Hematopoietic multipotent progenitor cell treated with erythropoietin and hydrocortisone succinate and interleukin-3 and kit ligand, for 4 days (in vitro differentiated cells): ENCODE measurements at places on chromosomes 2 and 18.

DNA sequence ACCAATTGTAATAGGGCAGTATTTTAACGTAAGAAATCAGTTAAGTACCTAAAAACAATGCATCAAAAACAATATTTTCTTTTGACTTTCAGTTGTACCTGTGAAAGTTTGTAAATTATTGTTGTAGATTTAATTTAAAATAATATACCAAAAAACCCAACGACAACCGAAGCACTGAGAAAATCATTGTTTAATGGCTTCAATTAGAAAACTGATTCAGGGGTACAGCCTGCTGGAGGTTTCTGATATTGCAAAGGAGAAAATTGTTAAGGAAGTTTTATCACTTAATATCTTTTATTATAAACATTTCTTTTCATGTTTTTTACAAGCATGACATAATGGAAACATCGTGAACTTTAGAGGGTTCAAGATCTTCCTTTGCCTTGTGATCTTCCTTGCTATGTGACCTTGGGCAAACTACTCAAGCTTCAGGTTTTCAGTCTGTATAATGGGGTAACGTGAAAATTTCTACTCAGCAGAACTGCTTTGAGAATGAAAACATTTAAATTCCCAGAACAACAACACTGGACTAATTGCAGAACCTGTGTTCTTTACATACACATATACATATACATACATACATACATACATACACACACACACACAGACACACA is 76.3 kb upstream of the GLS start:
- peak; percentile 67 for DNase-seq

GRCh38 chr2:192729369-192729768 is 534.6 kb upstream of the TMEFF2 start:
- no peak for DNase-seq

DNA sequence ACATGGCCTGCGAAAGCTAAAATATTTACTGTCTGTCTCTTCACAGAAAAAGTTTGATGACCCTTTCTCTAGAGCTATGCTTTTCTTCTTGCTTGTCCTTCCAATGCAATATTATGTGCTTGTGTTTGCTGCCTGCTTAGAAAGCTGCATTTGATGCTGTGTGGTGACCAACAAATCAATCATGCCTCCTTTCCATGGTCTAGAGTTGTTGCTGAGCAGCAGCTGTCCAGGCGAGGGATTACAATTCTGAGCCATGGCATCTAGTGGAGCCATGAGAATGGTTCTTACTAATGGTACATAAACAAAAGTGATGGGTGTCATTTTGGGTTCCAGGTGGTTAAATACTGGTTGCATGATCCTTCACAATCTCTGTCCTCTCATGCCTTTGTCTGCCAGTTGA is 1142.1 kb downstream of the DPP10 start:
- DNase-seq: no peak

GRCh38 chr18:47604021-47604420 is 326.4 kb downstream of the SMAD2 start:
- peak; percentile 1 for DNase-seq

- no peak for DNase-seq
Measured at GRCh38 chr18:73244401-73244800, 376.6 kb upstream of the NETO1 start.

- DNase-seq: no peak
Measured at GRCh38 chr2:35081001-35081621, 1274.5 kb upstream of the CRIM1 start.

- peak; percentile 58 for DNase-seq
Measured at GRCh38 chr2:20483194-20483895, 36.5 kb downstream of the RHOB start.

DNA sequence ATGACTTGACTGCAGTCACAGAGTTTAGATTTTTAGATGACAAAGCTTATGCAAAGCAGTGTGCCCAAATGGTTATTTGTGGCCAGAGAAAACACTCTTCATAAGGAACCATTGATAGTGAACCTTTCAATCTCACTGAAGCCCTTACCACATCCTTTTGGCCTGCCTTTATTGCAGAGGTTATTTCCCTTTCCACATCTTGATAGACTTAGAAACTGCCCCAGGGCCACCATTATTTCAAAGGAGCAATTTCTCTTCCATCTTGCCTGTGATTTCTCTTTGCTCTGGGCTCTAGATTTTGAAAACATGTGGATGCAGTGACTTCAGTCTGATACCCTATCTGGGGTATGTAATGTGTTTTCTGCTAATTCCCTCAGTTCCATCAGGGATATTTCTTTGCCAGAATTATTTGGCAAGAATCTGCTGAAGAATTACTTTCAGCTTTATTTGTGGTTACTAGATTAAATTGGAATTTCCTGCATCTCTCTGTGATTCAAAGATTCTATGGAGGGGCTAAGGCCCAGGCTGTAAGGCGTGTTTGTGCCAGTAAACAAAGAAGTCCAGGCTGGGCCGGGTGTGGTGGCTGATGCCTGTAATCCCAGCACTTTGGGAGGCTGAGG is 51.0 kb downstream of the MOGAT1 start:
- DNase-seq: no peak

DNA sequence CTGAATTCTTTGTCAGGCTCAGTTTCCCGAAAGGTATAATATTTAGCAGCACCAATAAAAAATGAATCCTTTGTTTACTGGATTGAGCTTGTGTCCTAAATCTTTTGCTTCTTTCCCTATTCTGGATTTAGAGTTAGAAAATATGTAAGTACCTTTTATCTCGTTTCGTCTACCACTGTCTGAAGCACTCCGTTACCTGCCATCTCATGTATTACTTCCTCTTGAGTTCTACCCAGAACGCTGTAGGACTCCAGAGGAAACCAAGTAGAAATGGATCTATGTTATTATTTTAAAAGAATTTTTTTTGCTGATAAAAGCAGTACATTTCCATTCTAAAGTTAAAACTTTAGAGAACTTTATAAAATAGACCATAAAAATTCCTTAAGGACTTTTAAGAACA is 13.5 kb downstream of the ANKRD12 start:
- peak; percentile 52 for DNase-seq

GRCh38 chr2:71460595-71461303 is 7.4 kb downstream of the DYSF start:
- peak; percentile 55 for DNase-seq

- no peak for DNase-seq
Measured at GRCh38 chr2:101930019-101930418, 61.7 kb upstream of the IL1R2 start.

- DNase-seq: no peak
Measured at GRCh38 chr2:204313256-204313655, 232.0 kb upstream of the PARD3B start.

DNA sequence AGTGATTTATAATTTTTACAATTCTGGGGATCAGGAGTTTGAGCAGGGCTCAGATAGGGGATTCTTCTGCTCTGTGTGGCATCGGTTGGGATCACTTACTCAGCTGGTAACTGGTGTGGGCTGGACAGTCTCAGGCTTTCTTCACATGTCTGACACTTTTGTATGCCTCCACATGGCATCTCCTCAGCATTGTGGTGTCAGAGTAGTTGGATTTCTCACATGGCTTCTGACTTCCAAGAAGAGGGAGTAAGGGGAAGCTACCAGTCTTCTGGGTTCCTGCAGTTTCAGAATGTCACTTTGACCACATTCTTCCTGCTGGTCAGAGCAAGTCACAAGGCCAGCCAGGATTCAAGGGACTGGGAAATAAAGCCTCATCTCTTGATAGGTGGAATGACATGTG is 55.6 kb downstream of the NCOA1 start:
- no peak for DNase-seq

DNA sequence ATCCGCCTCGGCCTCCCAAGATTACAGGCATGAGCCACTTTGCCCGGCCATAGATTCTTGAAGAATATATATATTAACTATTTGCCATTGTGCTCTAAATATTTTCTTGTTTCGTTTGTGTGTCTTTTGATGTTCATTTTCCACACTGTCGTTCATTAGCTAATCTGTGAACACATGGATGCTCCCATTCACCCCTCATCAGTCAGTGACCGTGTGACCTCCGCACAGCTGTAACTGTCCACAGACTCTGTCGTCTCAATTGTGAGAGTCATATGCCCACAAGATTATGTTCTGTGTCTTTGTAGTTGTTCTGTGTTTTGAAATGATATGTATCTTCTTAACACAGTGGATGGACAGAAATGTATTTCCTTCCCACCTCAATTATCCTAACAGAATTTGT is 29.6 kb downstream of the RAMP1 start:
- no peak for DNase-seq

DNA sequence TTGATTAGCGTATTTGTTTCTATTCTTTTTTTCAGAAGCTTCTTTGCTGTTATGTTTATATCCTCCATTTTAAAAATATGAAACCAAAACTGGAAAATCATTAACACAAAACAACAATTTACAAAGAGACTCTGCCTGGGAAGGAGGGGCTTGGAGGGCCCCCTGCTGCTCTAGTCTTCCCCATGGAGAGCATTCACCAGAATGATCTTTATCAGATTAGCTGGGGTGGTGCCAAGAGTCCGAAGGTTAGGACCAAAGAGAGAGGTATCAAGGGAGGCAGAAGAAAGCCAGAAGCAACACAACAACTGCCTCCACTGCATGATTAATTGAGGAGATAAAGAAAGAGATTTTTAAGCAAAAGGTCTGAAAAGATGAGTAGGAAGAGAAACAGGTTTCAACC is 218.6 kb downstream of the IRS1 start:
- DNase-seq: no peak

GRCh38 chr18:3690764-3691066 is 240.7 kb downstream of the TGIF1 start:
- DNase-seq: no peak

DNA sequence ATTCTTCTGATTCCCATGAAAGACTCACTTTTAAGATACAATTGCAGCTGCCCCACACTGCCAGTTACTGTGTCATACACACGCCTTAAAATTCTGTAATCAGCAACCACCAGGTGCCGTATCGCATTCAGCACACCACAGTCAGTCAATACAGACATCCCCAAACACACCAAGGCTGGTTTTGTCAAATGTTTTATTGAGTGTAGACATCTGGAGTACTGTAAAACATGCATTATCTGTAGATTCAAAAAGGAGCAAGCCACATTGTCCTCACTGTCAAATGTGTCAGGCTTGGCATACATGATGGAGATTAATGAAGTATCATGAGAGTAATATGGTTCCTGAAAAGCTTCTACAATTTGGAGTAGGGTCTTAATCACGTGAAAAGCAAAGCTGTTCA is 109.7 kb upstream of the SP3 start:
- peak; percentile 66 for DNase-seq

- peak; percentile 87 for DNase-seq
Measured at GRCh38 chr2:158034198-158034866, 67.3 kb upstream of the UPP2 start.

DNA sequence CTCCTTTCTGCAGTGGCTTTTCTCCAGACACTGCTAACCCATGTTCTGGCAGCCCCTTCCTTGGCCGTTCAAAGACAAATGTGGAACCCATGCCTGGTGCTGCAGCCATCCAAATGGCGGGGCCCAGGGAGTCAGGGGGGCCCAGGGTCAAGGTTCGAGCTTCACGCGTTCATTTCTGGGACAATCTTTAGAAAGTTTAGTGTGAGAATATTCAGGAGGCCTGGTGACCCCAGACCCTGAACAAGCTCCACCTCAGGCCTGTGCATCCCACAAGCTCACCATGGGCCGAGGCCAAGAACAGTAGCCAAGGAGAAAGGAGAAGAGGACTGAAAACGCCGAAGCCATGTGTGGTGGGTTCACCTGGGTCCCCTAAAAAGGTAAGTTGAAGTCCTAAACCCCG is 54.4 kb downstream of the ANKMY1 start:
- DNase-seq: no peak

- no peak for DNase-seq
Measured at GRCh38 chr2:128681507-128681906, 362.8 kb upstream of the HS6ST1 start.

DNA sequence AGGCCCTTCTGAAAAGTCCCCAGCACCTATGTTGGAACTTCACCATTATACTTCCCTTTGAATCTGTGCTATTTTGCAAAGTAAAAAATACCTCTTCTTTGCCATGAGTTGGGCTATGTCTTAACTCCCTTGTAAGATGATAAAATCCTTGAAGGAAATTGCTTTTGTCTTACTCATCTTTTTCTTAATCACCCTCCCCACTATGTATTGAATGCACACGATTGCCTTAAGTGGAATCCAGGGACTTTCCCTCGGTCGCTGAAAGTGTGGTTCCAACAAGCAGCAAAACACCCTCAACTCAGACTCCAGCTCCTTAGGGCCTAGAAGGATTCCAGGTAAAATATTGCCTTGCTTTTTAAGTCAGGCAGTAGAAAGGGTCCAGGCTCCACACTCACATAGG is 173.2 kb upstream of the ARL4C start:
- no peak for DNase-seq

DNA sequence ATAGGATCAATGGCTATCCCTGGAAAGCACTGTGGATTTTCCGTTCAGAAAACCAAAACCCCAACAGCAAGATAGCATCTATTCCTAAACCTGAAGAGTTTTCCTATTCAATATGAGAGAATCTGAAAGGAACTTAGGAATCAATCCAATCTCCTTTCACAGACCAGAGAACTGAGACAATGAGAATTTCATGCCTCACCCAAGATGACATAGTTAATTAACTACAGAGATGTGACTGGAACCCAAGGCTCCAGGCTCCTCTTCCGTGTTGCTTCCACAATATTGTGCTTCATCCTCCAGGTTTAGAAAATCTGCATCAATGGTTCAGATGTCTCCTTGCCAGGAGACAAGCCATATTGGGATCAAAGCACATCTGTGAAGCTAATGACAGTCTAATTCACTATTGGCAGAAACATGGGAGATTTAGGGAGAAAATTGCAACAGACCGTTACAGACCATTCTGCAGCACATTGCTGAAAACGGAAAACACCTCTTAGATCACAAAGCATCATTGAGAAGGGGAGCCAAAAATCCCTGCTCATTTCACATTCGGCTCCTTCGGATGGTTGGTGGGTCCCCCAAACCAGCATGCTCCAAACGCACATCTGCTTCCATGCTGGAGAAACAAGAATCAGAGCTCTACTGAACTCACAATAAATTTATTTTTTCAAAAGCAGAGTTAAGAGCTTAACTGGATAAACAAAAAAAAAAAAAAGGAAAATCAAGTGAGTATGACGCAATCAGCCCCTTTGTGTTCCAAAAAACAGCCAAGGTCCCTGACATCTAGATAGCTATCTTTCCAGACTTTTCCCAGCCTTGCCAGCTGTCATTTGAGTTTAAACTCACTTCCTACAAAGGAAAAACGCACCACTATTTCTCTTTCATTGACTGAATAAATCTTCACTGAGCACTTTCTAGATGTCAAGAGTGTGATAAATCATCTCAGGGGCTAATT is 290.3 kb downstream of the C1D start:
- no peak for DNase-seq
